ENCODE measurements at places on chromosomes 6 and 20.

DNA sequence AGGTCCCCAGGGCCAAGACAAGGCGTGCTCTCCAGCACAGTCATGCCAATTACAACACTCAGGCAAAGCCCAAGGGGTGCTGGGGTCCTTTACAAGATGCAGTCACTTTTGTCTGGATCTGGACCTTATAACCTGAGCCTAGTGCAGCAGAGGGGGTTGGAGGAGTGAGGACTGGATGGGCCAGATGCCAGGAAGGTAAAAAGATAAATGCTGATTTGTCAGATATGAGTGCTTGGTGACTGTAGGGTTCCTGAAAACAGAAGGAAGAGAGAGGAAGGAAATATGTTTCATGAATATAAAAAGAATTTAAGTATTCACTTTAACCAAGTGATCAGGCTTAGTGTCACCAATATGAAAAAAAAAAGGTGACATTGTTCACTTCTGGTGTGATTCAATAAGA is 43.4 kb upstream of the TFAP2A start:
- no peak for DNase-seq

GRCh38 chr6:133772567-133772966 is 116.3 kb upstream of the TCF21 start:
- DNase-seq = no peak

DNA sequence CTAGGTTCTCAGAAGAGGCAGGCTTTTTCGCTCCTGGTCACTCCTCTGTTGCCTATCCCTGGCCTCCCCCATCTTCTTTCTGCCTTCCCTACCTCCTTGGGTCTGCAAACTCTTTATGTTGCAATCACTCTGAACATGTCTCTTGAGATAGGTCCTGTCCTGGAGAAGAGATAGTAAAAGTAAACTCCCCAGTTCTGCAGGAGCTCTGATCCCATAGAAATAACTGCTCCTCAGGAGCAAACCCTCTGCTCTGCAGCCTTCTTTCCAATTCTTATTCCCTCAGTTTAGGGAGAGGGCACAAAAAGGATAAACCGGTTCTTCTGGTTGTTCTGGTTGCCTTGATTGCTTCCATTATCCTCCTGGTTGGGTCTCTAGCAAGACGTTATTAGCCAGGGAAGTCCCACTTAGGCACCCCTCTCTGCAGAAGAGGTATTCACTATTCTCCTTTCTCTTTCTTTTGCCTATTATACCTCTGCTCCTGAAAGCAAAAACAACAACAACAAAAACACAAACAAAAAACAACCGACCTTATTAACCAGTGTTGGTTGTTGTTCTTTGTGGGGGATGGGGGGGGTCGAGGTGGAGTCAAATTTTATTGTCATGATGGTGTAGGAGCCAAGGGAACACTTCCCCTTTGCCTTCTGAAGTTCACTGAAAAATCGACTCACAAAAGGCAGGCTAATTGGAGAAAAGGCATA is 973 bp downstream of the TRIM38 start:
- DNase-seq = no peak

DNA sequence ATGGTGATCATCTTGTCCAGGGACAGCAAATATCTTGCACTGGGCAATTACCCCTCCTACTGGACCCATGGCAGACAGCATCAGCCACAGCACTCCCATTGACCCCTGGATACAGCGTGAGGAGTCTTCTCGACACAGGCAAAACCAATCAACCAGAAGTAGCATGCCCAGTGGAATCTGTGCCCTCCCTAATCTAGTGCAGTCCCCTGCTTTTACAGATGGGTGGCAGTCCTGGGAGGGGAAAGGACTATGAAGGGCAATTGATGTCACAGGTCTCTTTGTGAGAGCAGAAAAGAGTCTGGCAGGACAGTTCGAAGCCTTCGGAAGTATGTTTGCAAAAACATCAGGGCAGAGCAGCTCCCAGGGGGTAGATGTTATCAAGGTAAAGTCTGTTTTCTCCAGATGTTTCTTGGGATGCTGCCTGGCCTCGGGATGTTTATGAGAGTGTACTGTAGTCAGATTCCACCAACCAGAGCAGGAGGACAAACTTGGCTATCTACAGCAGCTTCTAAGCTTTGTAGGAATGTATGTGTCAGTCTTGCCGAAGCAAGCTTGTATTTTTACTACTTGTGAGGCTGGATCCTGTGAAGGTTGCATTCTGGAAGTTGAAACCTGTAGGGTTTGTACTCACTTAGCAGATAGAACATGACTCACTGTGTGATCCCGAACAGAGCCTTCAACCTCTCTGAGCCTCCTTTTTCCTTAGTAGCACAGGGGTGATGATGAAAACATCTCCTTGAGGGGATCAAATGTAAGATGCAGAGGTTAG is 63.0 kb upstream of the MYL9 start:
- DNase-seq = no peak
